ENCODE measurements at places on chromosomes 11 and 22.
A peak's percentile ranks its signal among the peaks of the same experiment; 100 is the strongest.

- no peak for DNase-seq
Measured at GRCh38 chr11:40204228-40204627, 1255.2 kb downstream of the LRRC4C start.

DNA sequence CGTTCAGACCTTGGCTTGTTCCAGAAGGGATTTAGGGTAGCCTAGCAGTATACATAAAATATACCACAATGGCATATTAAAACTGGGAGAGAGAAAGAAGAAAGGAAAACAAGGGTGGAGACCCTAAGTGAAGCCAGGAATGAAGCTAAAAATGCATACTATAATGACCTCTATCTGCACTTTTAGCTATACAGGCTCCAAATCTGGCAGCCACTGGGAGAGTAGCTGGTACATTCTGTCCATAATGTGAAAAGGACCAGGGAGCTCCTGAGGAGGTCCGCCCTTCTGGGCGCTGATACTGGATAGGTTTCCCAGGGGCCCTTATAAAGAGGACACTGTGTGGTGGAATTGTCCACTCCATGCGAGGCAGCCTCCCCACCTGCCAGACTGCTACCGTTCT, 42.8 kb downstream of the PRDM11 start:
- DNase-seq = no peak

DNA sequence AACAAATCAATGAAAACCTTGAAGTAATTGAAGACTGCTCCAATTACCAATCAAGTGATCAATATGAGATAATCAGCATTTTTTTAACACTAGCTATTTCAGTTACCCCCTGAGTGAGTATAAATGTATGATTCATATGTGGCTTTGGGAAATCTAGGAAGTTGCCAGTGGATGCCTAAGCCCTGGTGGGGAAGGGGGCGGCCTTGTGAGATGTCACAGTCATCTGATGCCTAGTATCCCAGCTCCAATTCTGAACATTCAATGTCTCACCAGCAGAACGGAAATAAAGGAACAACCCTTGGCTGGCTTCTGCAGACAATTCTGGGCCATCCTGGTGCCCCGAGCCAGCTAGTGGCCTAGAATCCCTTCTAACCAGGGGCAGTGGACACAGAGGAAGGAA, 58.5 kb upstream of the TIMP3 start:
- DNase-seq = no peak

DNA sequence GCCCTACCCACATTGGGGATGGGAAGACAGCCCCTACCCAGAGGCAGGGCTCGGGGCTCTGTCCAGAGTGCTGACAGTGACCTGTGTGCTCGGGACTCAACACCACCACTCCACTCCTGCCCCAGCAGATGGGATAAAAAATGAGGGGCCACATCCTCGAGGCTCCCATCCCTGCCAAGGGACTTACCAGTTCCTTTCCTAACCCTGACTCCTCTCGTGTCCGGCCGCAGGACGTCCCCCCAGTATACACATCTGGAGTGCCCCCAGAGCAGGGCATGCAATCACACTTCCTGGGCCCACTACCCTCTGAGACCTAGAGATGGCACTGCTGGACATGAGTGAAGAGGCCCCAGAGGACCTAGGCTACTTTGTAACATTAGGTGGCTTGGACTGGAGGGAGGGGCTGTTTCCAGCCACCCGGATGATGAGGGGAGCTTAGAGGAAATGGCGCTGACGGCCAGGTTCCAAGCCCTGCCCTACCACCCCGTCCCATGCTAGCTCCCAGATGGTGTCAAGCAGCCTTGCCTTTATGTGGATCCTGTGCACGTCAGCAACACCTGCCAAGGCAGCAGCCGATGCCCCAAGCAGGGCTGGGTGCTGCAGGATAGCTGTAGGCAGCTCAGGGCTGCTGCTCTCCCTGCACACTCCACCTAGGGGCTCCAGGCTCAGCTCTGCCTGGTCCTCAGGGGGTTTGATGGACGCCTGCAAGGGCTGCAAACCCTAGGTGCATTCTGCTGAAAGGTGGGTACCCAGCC, 86.6 kb downstream of the DGCR2 start:
- no peak for DNase-seq

DNA sequence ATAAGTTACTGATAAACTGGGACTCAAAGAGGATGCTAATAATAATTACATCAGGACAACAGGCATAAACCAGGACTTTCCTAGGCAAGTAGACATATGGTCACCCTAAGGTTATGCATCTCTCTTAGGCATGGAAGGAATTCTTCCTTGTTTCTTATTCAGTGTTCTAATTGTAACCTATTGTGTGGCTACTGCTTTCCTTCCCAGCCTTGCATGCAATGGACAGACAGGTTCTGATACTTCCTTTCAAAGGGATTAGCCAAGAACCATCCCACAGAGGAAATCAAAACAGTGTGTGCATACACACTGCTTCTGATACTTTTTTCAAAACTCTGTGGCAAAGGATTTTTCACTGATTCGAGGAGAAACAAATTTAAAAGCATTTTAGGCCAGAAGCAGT, 48.3 kb downstream of the RRAS2 start:
- no peak for DNase-seq

- peak; percentile 48 for DNase-seq
Measured at GRCh38 chr22:21726650-21727049, 8.9 kb downstream of the YPEL1 start.

DNA sequence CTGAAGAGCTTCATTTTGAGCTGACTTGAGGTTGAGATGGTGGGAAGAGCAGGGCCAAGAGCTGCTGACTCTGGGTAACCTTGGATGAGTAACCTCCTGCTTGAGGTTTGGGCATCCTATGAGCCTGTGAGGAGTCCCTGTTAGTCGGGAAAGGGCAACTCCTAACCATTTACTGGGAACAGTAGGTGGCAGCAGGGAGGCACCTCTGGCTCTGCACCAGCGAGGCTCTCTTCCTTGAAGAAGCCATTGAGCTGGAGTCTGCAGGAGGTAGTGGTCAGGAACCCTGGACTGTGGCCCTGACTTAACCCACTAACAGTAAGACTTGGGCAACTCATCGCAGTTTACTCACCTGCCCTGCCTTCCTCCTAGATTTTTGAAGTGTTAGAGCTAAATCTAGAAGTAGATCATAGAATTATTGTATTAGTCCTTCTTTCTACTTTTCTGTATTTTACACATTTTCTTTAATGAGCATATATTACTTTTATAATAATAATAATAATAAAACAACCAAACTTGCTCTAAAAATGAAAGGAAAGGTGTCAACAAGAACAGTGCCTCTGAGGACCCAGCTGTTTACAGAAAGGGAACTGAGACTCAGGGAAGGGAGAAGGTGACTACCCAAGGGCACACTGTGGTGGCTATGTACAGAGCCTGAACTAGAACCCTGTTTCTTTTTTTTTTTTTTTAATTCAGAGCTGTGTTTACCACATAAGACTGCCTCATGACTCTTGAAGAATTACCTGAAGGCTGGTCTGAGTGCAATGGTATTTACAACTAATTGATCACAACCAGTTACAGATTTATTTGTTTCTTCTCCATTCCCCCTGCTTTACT, 47.5 kb downstream of the MEI1 start:
- DNase-seq = peak; percentile 61

All from activated T-cell treated with anti-CD3 and anti-CD28 coated beads, Interleukin-2, amount 50 U/mL, for 24 hours (primary cell).